Heart left ventricle (tissue), 16 donors: ENCODE measurements at places on chromosomes 3 and 15. TPM values are rescaled to one million over a fixed set of nuclear protein-coding genes. Genes with fewer than 3 reads are reported as not detected.

VEPH1 gene
- total RNA-seq = not detected

- no peak for DNase-seq
These were observed 34.1 kb upstream of the ATG7 start for GRCh38 chr3:11238060-11238459.

TMCO5A gene
- not detected for total RNA-seq

- no peak for DNase-seq
These were observed 43.5 kb downstream of the PHC3 start for GRCh38 chr3:170137986-170138385.

GRCh38 chr15:89004726-89005030 lies 83.6 kb upstream of the ABHD2 start:
- no peak for DNase-seq

MITF gene
- 61.4 TPM for total RNA-seq

GRCh38 chr3:51057121-51057520 lies 328.0 kb upstream of the MANF start:
- DNase-seq = no peak

RCCD1 gene
- 5.6 TPM for total RNA-seq

- DNase-seq = no peak
These were observed 51.6 kb upstream of the CMTM8 start for GRCh38 chr3:32186876-32187275.

- no peak for DNase-seq
These were observed 238.6 kb downstream of the CHL1 start for GRCh38 chr3:435161-435560.

- DNase-seq = no peak
These were observed 2.3 kb downstream of the C3orf70 start for GRCh38 chr3:185150561-185150960.
